ENCODE measurements at places on chromosomes 3 and 15. TPM values are rescaled to one million over a fixed set of nuclear protein-coding genes. Genes with fewer than 3 reads are reported as not detected.

DNA sequence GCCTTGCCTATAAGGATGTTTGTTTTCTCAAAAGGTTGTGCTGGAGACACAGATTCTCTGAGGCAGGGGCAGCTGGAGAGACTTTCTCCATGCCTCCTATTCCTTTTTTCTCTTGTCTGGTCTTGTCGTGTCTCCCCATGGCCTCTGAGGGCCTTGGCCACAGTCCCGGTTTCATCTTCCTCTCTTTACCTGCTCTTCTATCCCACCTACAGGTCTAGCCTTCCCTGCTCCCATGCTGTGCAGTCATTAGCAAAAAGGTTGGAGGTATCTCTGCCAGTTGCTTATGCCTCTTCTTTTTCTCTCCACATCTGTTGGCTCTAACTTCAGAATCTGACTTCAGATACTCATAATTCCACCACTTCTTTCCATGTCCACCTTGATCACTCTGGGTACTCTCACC lies 191.1 kb downstream of the IL20RB start:
- no peak for DNase-seq

DNA sequence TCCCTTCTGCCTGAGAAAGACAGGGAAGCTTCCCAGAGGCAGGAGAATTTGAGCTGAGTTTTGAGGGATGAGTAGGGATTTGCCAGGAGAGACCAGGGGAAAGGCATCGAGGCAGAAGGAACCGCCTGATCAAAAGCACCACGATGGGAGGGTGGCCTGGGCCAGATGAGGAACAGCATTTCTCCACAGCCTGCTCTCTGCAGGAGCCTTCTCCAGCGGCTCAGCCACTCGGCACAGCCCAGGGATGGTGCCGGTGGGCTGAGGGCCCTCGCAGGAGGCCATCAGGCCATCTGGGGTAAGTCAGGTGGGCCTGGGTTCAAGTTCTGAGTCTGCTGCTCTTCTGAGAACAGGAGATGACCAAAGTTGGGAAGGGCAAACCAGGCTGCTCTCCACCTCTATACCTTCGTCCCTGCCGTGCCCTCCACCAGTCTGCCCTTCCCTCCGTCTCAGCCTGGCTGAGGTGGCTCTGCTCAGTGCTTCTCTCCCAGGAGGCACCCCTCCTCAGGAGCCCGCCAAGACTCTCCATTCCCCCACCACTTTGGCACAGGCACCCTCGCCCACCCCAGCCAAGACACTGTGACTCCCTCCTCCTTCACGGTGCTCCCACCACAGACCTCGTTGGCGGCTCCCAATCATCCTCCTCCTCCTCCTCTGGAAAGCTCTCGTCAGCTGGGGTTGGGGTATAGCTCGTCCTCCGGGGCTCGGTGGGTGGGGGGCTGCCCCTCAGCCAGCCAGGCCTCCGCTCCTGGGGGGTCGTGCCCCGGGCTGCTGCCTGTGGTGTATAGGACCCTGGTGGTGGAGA lies 34.9 kb downstream of the GRIP2 start:
- DNase-seq, result no peak

DNA sequence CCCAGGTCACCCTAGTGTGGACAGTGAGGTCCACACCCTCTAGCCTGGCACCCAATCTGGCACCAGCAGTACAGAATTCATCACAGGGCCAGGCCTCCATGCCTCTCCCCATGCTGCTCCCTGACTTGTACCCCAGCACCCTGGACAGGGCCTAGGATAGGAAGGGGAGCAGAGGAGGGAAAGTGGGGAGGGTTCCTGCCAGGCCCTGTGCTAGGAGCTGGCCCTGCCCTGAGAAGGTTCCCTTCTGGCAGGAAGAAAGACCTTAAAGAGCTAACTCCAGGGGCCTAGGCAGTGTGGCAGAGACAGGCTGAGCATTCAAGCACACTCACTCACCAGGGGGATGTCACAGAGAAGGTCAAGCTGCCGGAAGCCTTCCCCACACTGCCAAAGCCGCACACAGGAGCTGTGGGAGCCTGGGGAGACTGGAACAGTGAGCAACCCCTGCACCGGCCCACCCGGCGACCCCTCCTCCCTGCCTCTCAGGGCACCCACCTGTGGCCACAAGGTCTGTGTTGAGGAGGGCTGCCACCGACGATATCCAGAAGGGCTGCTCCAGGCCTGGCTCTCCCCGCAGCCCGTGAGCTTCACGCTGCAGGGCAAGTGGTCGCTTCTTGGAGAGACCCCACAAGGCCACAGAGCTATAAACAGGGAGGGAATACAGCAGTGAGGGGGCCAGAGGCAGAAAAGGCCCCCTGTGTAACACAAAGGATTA lies 7.4 kb downstream of the RRP9 start:
- DNase-seq, result no peak

DNA sequence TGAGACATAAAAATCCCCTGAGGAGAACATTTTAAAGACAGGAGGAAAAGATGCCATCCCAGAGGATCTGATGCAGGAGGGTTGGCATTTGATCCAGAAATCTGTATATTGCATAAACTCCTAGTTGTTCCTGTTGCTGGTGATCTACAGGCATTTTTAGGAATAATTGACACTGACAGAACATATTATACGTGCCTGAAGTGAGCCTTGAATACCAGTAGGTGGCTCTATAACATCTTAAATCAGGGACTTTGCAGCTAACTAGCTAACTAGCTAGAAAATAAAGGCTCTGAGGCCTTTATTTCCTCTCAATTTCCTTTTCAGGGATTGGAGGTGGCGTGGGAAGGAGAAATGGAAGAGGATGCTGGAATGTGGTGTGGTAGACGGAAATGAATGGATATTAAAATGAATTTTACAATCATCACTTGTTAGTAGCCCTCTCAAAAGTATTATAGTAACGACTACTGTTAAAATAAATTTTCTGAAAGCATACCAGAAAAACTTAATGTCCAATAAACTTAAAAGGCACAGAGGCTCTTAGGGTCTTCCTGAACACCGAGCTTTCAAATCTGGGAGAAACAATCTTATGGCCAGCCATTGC lies 73.8 kb upstream of the ZBED2 start:
- DNase-seq, result peak; percentile 12

SCAMP5 gene
- not detected for polyA plus RNA-seq

VWA5B2 gene
- not detected for polyA plus RNA-seq

DNA sequence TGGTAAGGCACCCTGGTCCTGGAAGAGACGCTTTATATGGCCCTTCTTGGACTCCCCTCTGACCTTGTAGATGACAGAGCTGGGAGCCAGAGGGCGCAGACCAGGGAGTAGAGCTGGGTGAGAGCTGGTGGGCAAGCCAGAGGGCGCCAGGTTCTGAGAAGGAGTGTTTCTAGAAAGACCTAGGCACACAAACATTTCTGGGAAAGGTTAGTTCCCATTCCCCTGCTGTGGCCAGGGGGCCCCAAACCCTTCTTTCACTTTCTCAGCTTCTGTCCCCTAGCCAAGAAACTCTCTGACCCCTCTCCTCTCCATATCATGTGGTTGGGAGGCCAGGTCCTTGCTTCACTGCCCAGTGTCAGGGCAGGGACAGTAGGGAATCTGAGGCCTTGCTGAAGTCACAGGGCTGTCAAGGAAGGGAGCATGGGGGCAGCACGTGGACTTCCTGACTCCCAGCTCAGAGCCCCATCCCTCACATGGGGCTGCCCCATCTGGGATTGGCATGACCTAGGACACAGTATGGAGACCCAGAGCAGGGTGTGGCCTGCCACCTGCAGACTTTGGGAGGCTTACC lies 3.6 kb downstream of the HEMK1 start:
- DNase-seq, result no peak

- DNase-seq, result no peak
Observed at GRCh38 chr3:138732456-138732855, 102.3 kb downstream of the PIK3CB start.

DNA sequence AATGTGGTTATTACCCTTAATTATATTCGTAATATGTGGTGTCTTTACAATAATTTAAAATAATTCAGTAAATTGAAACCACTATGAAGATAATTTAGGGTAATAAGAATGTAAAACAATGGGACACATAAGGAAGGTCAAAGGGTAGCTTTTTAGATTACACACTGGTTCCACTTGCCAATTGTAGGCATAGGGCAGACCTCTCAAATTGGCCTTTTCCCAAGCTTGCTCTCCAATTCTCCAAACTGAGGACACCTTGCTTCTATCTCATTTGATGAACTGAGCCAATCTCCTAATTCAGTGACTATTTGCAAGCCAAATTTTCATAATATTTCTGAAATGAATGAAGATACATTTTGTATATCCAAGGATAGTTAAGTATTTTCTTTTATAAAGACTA lies 151.4 kb downstream of the ARPP21 start:
- DNase-seq, result no peak

MORC1 gene
- 0.42 TPM for polyA plus RNA-seq

SLC24A5 gene
- not detected for polyA plus RNA-seq

DNA sequence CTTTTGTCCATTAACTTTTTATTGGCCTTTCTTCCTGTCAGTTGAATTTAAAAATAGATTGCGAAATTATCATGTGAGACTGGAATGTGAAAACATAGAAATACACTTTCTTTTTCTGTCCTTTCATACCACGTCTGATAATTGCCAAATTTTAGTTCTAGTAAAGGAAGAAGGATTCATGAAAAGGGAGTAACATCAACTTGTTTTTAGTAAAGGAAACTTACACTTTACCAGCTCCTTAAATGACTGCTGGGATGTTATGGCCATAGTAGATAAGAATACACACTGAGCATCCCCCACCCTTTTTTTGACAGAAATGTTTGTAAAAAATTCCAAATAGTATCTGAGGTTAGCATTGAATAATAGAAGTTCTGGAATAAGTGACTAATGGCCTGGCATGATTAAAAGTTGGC lies 137.9 kb downstream of the NEO1 start:
- DNase-seq, result peak; percentile 33

GRCh38 chr3:133820889-133821675 lies 15.5 kb downstream of the SRPRB start:
- DNase-seq, result no peak

GRCh38 chr3:12515631-12516030 lies 29.7 kb downstream of the MKRN2OS start:
- DNase-seq, result no peak

DNA sequence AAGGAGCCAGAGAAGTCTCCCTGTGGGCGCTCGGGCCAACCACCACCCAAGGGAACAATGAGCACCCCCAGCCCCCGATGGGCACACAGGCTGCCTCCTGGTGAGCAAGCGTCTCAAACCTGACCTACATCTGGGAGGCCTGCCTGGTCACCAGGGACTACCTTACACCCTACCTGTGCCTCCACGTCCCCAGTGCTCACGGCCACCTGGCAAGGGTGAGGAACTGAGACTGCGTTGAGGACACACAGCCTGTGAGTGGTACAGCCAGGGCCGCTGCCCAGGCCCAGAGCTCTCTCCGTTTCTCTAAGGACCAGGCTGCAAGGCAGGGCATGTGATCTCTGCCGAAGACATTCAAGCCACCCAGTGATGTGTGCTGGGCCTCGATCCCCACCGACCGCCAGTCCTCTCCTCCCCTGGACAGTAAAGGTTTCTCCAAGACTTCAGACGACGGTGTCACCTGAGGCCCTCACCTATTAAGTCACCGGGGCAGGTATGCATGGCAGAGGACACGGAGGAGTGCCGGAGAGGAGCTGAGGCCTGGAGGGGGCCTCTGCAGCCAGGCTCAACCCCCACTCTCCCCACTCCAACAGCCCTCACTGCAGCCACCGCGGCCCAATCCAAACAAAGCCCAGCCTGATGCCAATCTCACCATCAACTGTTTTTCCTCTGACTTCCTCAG lies 2.8 kb downstream of the GOLGA8A start:
- no peak for DNase-seq

GRCh38 chr15:65937054-65937453 lies 67.8 kb downstream of the RAB11A start:
- DNase-seq, result no peak

- no peak for DNase-seq
Observed at GRCh38 chr3:156036258-156037053, 83.9 kb upstream of the KCNAB1 start.

GOLGA8R gene
- polyA plus RNA-seq, result 0.36 TPM

CLN6 gene
- 60.1 TPM for polyA plus RNA-seq

CD80 gene
- 3.7 TPM for polyA plus RNA-seq

GRCh38 chr3:113844622-113845222 lies 6.1 kb downstream of the GRAMD1C start:
- DNase-seq, result no peak

SH3BP5 gene
- polyA plus RNA-seq, result 24.7 TPM

DNA sequence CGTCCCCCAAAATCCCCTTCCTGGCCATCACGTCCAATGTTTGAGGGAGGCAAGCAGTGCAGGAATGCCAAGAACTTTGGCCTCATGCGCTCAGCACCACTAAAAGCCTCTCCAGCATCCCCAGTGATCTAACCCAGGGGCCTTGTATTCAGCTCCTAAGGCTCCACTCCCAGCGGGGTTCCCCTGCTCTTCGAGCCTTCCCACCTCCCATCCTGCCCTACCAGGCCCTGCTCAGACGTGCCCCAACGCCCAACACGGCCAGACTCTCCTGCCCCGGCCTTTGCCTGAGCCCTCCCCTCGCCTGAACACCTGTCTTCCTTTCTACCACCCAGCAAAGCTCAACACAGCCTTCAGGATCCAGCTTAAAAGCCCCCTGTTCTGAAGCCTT lies 30.5 kb downstream of the PLXND1 start:
- DNase-seq, result no peak

- DNase-seq, result peak; percentile 33
Observed at GRCh38 chr15:33132722-33133345, 61.7 kb downstream of the FMN1 start.

GABRA5 gene
- polyA plus RNA-seq, result not detected

DNA sequence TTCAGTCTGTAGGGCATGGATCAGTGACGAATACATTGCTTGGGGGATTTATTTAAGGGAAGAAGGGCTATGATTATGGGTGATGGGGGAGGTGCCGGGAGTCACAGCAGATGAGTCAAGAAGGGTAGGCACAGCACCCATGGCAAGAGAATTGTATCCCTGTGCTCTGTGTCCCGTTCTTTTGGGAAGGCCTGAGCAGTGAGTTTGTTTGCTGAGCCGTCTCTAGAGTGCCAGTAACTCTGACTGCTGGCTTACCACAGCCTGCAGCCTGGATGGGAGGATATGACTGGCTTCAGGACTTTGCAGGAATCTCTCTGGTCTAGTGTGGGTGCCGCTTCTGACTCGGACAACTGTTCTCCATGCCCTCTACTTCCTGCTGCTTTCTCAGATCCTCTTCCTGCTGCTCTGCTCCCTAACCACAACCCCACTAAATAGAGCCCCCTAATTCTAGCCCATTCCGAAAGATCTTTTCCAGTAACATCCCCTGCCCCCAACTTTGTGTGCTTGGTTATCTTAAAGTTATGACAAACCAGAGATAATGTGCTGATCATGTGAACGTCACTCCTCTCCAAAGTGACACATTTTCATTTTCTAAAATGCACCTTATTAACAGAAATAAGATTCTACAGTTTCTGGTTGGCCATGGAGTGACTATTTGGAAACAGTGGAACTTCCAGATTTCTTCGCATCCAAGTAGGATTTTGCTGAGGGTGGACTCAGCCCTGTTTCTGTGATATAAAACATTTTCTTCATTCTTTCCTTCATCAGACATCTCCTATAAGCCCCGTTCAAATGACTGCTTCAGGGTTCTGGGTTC lies 239.0 kb downstream of the SLCO3A1 start:
- DNase-seq, result no peak

KLF15 gene
- 3.2 TPM for polyA plus RNA-seq

THPO gene
- polyA plus RNA-seq, result 0.34 TPM

C2CD4A gene
- not detected for polyA plus RNA-seq
